ENCODE measurements at places on chromosomes 16 and 17.

DNA sequence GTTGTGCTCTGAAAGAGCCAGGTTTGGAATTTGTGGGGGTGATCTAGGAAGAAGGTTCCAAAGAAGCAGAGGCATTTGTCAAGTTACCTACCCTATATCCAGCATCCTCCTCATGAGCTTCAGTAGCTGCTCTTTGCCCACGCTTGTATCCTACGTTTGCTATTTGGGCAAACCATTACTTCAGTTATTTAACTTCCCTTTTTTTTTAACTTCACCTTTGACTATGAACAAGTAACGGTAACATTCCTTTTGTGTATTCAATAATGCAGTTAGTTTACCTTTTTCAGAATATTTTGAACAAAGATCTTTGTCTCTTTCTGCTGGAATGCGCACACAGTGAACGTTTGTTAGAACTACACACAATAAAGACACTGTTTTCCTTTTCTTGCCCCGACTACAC is 41.5 kb downstream of the CYB5B start:
- DNase-seq, result no peak

GRCh38 chr16:68074850-68075555 is 10.2 kb upstream of the NFATC3 start:
- peak; percentile 71 for DNase-seq

DNA sequence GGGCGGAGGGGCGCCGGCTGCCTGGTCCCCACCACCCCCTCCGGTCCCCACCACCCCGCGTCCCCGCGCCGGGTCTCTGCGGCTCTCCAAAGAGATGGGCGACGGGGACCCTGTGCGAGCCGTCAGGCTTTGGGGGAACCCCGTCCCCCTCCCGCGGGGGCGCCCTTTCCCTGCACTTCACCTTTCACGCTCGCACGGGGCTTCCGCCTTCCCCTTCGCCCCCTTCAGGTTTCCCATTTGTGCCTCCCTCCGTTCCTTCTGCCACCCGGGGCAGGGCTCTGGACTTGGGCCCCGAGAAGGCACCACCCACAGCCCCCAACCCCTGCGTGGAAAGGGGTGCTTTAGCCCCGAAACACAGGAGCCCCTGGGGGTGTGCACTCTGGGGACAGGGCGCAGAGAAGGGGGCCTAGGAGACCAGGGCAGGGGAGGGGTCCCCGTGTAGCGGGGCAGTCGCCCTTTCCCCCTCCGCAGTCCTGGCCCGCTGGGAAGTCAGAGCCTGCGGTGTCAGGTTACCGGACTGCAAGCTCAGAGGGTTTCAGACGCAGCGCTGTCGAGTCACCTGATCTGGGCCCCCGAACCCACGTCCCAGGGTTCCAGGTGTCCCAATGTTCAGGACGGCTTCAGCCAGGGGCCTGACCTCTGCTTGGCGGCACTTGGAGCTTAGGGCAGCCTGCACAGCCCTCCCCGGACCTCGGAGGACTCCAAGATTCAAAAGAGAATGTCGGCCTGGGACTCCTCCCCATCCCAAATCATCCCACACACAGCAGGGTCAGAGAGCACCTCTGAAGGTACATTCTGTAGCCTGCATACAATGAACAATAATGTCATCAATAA is 6.7 kb upstream of the CCDC92B start:
- DNase-seq, result no peak

DNA sequence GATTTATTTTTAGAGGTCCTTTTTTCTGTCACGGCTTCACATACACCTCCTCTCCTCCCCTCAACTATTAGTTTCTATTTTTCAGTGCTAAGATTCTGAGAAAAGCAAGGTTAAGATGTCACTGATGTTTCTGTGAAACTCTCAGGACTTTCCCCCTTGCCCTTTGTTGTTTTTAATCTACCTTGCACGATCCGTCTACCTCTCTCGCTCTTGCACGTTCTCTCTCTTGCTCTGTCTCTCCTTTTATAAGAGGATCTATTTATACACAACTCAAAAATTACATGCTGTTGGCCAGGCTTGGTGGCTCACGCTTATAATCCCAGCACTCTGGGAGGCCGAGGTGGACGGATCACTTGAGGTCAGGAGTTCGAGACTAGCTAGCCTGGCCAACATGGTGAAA is 43.6 kb downstream of the RPA1 start:
- peak; percentile 68 for DNase-seq

- no peak for DNase-seq
Observed at GRCh38 chr16:90072442-90073105, 4.6 kb downstream of the PRDM7 start.

- DNase-seq, result peak; percentile 52
Observed at GRCh38 chr17:35238821-35239220, 4.1 kb upstream of the SLFN5 start.
